CD4-positive, alpha-beta T cell treated with Interleukin-6 at 100 ng/mL for 8 hours (primary cell): ENCODE measurements at places on chromosomes 1 and 21.
A peak's percentile ranks its signal among the peaks of the same experiment; 100 is the strongest.

DNA sequence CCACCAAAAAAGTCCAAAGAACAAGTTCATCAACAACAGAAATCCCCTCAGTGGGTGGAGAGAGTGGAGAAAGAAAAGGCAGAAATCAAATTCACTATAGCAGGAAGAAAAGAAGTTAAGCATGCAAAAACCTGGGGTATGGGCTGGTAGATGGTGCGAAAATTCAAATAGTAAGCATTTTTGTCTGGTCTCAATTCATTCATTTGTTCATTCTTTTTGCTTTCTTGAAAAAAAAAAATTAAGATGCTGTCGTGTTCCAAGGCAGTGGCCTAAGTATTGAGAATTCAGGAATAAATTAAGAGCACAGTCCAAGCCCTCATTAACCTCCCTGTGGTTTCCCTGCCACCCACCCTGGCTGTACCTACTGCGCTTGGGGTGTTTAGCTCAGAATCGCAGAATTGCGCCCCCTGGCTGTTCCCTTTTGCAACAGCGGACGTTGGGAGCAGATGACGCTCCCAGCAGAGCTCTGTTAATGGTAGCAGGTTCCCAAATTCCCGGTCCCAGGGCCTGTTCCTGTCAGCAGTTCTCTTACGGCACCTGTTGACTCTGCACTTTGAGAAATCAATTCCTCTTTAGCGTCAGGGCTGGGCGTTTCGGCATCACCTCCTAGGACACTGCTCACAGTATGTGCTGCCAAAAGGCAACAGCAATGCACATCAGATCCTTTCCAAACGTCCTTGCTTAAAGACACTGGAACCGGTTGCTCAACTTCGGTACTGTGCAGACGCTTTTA, 34.0 kb upstream of the SSX2IP start:
- DNase-seq, result peak; percentile 38

- DNase-seq, result no peak
Observed at GRCh38 chr1:204296431-204296988, 63.2 kb downstream of the PLEKHA6 start.

GRCh38 chr1:234842726-234843641, 233.0 kb upstream of the IRF2BP2 start:
- DNase-seq, result peak; percentile 45

- DNase-seq, result no peak
Observed at GRCh38 chr1:224732377-224733026, 116.4 kb downstream of the CNIH3 start.

DNA sequence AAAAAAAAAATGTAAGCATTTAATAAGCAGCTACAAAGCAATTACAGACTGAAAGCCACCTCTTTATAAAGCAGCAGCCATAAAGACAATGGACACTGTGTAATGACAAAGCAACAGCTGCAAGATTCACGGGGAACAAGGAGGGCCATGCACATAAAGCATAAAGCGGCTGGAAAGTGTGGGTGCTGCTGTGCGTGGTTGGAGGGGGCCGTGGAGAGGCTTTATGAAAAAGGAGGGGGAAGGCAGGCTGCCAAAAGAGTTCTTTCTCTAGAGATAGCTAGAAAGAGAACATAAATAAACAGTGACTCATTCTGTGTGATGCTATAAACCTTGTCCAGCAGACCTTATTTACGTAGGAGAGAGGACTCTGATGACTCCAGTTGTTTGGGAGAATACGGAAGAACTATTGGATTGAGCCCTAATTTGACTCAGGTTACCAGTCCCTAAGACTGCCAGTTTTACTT, 49.3 kb downstream of the ADAMTS1 start:
- DNase-seq, result no peak

DNA sequence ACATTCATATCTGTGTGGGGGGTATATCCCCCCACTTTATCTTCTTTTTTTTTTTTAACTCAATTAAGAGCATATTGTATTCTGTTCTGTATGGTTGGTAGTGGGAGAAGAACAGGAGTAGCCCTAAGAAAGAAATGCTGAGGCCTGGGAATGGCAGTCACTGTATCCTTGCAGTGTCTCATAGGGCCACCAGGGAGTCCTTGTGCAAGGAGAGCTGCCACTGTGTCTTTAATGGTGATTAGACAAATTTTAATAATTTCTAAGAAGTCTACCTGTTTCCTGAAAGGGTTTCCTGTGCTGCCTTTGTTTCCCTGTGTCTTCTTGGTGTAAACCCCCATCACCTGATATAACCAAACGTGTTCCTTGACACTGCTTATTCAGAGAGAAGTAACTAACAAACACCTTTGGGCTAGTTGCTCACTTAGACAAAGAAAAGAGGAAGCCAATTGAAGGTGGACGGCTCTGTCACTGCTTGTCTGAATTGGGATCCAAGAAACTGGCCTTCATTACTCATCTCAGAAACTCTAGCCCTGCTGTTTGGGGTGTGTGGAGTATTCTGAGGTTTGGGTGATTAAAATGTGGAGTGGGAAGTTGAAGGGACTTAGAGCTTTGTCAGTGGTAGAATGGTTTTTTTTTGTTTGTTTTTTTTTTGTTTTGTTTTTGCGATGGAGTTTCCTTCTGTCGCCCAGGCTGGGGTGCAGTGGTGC, 15.2 kb downstream of the GIPC2 start:
- no peak for DNase-seq

DNA sequence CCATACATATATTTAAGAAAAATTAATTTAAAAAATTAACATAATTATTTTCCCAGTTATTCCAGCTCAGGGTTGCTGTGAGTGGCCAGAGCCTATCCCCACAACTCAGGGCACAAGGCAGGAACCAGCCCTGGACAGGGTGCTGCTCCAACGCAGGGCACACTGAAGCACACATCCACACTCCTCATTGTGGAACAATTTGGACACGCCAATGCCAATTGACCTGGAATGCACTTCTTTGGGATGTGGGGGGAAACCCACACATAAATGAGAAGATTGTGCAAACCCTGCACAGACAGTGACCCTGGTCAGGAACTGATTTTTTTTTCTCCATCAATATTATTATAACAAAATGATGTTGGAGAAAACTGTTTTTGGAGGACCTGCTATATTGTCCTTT, 23.4 kb downstream of the SAMSN1 start:
- DNase-seq, result no peak

- DNase-seq, result no peak
Observed at GRCh38 chr1:34518146-34518699, 236.6 kb upstream of the GJB5 start.

DNA sequence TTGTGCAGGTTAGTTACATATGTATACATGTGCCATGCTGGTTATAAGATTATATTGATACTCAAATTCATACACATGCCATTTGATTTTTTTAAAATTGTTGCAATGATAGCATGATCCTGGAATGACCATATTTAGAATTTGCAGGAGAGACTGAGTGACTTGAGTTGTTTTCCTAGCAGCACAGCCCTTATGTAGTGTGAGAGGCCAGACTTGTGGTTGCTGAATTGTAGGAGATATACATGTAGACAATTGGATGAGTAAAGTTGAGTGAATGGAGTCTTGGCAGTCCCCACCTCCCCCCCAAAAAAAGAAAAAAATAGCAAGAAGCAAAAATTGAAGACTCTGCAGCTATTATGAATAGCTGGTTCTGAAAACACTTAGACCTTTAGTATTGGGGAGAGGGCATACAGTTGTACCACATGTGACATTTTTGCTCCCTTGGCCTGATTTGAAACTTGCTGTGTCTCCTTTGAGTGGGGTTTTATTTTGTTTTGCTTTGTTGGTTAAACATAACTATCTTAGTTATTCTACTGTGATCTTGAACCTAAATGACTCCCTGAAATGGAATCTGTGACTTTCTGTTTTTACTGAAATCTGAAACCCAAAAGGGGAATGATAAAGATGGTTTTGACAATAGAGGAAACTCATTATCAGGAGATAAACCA, 280.3 kb downstream of the HMCN1 start:
- no peak for DNase-seq

DNA sequence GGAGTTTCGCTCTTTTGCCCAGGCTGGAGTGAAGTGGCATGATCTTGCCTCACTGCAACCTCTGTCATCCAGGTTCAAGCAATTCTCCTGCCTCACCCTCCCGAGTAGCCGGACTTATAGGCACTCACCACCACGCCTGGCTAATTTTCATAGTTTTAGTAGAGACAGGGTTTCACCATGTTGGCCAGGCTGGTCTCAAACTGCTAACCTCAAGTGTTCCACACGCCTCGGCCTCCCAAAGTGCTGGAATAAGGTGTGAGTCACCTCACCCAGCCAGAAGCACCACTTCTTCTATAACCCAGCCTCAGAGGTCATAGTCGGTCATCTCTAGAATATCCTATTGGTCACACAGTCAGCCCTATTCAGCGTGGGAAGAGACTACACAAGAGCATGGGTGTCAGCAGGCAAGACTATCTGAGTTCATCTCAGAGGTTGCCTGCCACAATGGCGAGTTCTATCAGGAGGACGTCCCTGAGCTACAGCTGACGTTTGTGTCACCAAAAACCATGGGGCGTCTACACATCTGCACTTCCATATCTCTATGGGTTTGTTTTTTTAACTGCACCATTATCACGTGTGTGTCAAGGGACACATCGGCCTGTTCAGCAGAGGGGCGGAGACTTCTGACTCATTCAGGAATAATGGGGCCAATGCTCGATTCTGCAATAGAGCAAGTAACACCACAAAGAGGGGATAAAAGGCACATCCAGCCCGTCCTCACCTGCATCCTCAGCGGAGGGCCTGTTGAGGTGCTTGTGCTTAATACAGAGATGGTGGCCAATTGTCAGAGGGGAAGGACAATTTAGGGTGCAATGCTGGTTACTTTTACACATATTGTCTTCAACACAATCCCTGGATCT, 256.3 kb upstream of the IRF2BP2 start:
- no peak for DNase-seq

- DNase-seq, result no peak
Observed at GRCh38 chr1:50447961-50448360, 24.7 kb upstream of the DMRTA2 start.

DNA sequence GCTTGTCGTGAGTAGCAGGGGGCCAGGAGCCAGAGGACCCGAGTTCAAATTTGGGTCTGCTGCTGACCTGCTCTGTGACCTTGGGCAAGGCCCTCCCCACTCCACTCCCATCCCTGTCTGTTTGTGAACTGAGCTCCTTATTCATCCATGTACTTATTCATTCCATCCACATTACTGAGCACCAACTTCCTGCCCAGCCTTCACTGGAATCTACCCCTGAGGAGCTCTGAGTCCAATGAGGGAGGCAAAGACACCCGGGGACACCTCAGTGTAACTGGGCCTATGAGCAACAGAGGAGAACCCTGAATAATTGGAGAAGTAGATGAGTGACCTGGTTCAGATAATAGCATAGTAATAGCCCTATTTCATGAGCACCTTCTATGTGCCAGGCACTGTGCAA, 8.9 kb downstream of the BSND start:
- DNase-seq, result no peak

DNA sequence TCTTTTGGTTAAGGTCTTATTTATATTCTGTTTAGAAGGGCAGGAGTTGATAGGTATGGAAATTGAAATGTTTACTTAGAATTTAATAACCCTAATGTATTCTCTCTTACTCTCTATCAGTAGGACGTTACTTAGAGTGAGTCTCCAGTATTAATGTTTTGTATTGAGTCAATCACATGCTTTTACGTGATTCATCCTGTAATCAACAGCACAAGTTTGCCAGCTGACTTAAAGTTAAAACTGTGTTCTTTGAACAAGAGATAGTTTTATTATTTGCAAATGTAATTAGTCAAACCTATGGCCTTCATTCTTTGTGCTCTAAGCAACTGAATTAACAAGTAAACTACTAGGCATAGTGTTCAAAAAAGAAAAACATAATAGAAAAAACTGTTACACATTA, 57.3 kb downstream of the PKN2 start:
- DNase-seq, result no peak

- DNase-seq, result no peak
Observed at GRCh38 chr1:44643721-44644334, 30.5 kb downstream of the TMEM53 start.

- DNase-seq, result no peak
Observed at GRCh38 chr1:178119628-178120027, 25.7 kb downstream of the RASAL2 start.

DNA sequence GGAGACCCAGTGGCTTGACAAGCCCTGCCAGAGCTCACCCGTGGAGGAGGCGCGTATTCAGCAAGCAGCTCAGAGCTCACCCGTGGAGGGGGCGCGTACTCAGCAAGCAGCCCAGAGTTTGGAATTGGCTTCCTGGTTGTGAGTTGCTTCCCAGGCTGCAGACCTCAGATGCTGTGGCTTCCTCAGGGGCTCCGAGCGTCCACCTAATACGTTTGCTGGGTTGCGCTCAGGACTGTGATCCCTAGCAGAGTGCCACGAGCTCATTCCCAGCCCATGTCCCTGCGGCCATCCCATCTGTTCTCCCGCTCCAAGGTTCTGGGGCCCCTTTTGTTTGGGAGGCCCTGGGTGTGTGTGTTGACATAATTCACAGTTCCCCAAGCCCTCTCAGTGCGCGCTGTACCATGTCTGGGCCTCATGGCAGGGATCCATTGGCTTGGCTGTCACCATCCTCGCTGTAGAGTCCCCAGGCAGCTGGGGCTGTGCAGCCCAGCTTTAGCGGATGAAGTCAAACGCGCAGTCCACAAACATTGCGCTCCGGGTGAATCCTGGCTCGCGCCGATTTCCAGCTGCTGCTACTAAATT, 3.6 kb downstream of the AJAP1 start:
- no peak for DNase-seq

DNA sequence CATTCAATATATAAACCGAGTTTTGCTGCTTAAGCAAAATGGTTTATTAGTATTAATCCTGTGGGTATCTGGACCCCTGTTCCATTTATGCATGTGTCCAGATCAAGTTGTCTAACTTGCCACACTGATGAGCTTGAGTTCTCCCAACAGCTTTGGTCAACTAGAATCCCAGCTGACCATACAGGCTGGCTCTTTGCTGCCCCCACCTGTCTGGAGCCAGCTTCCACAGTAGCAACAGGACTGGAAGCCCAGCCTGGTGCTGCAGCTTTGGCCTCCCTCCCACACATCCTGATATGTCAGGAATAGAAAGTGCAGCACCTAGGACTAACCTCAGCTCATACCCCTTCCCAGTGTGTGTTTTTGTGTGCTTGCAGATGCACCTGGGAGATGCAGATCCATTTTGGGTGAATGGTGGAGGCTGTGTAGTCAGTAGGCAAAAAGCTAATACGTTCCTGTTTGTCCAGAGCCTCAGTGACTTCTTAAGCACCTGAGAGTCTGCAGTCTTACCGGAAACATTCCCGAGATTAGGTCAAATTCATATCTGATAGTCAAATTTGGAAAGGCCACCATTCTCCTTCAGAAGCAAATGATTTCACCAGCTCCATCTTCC, 40.9 kb upstream of the BEND5 start:
- DNase-seq, result no peak

- no peak for DNase-seq
Observed at GRCh38 chr1:239764546-239764945, 327.1 kb upstream of the FMN2 start.

DNA sequence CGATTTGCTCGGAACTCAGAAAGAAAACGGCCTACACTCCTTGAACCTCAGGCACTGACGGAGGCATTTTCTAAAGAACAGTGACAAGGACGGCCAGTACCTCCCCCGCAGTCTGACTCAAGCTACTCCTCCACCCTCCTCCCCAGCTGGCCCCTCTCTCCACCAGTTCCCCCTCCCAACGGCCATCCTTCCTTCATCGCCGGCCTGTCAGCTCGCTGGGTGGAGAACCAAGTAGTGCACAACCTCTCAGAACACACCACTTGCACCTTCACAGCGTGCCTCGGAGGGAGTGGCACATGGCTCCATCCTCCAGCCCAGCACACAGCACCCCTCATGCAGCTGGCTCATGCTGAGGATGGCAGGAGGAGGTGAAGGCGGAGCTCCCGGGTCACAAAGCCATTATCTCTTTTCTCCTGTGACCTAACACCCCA, 58.8 kb downstream of the TOR1AIP2 start:
- DNase-seq, result no peak

GRCh38 chr1:192038567-192038966, 119.7 kb upstream of the RGS18 start:
- no peak for DNase-seq

- no peak for DNase-seq
Observed at GRCh38 chr1:56301791-56302190, 277.6 kb downstream of the PLPP3 start.
